NCI-H1105 treated with DMSO at 0.1 percent for 48 hours (cell line): ENCODE measurements at places on chromosomes 12 and 14.

DNA sequence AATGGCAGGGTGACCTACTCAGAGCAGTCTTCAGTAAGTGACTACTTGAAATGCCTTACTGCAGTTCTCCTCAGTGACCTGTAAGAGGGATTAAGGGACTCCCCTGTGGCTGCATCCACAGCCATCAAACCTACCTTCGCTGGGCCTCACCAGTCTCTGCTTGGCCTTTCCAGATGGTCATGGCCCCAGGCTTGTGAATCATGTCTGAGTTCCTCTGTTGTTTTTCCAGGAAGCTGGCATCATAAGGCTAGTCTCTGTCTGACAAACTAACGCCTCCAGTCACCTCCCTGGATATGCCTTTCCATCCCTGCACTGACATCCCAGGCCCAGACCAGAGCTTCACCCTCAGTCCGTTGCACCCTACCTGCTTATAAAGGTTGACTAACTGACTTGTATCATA lies 14.0 kb downstream of the RNASE2 start:
- no peak for DNase-seq

- DNase-seq: peak; percentile 98
Observed at GRCh38 chr12:98635657-98636323, 8.8 kb downstream of the IKBIP start.

GRCh38 chr12:43935581-43935980 lies 99.7 kb downstream of the TMEM117 start:
- no peak for DNase-seq

GRCh38 chr12:28963554-28963953 lies 185.5 kb upstream of the FAR2 start:
- DNase-seq: peak; percentile 2

- peak; percentile 73 for DNase-seq
Observed at GRCh38 chr12:112013601-112014402, 576 bp downstream of the ERP29 start.

- DNase-seq: no peak
Observed at GRCh38 chr12:111453071-111453989, 47.6 kb downstream of the SH2B3 start.

- DNase-seq: no peak
Observed at GRCh38 chr12:105504286-105504685, 173.8 kb downstream of the C12orf75 start.

DNA sequence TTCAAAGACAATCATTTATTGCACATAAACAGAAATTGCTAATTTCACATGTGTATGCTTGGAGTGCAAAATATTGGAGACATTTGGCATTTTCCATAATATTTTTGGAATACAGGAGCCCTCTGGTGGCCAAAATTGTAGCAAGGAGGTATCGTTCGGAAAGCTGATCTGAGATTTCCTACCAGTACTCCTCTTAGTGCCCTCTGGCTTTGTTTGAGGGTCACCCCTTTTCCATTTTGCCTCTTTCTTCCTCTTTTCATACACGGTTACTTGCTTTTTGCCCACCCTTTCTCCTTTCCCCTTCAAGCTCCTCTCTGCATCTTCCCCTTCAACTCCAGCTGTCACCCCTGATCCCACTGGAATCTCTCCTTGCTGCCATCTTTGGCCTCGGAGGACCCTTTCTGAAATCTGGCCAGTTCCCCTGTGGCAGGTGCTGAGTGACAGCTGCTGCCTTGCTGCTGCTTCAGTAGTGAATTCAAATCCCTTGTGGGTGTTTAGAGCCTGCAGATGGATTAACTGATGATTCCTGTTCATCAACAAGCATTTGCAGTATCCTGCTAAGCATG lies 164.6 kb upstream of the PARP11 start:
- peak; percentile 27 for DNase-seq

DNA sequence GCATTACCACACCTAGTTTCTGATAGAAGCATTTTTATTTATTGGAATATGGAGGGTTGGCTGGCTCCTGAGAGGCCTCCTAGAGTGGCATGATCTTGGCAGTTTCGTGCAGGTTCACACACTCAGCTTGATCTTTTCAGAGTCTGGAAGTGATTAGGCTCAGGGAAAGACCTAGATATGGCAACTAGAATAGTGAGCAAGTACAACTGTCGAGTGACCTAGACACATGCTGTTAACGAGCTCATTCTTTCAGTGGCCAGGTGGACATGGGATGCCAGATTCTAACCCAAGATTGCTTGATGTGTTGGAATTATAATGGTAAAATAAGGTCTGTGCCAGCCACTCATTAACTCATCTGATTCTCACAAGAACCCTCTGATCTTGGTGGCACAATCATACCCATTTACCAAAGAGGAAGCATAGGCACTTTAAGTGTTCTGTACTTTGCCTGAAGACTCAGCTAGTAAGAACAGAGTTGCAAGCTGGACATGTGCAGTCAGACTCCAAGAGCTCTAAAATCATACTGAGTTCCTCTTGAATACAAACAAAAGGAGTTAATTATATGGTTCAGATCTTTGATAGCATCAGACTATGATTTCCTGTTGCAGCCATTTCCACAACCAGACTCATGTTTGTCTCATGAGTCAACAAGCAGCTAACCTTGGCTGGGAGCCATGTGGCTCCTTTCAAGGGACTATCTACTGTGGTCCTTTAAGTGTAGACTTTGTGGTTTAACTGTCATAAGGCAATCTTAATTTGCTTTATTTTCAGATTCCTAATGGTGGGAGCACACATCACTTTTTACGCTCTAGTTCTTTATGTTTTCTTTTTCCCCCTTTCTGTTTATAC lies 144.2 kb downstream of the PLEKHA5 start:
- DNase-seq: peak; percentile 98

DNA sequence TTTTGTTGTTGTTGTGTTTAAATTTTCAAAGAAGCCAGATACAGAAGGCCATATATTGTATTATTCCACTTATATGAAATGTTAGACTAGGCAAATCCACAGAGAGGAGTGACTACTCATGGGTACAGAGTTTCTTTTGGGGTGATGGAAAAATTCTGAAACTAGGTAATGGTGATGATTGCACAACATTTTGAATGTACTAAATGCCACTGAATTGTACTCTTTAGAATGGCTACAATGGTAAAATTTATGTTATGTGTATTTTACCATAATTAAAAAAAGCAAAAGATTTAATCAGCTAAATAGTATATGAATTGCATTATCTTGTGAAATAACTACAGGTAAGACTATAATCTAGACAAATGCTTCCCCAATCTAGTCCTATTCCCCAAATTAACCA lies 733.6 kb upstream of the TMEM132C start:
- DNase-seq: no peak

DNA sequence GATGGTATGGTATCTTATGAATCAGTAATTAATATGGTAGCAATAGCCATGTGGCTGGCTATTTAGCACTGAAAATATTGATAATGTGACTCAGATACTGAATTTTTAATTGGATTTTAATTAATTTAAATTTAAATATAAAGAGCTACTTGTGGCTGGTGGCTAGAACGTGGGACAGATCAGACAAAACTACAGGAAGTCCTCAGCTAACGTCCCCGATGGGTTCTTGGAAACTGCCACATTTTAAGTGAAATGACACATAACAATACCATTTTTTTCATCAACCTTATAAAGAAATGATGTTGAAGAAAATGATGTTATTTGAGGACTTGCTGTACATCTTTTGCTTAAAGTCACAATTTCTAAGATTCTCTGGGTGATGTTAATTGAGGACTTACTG lies 138.1 kb upstream of the FLRT2 start:
- no peak for DNase-seq

GRCh38 chr12:66637699-66638301 lies 41.1 kb downstream of the GRIP1 start:
- no peak for DNase-seq

DNA sequence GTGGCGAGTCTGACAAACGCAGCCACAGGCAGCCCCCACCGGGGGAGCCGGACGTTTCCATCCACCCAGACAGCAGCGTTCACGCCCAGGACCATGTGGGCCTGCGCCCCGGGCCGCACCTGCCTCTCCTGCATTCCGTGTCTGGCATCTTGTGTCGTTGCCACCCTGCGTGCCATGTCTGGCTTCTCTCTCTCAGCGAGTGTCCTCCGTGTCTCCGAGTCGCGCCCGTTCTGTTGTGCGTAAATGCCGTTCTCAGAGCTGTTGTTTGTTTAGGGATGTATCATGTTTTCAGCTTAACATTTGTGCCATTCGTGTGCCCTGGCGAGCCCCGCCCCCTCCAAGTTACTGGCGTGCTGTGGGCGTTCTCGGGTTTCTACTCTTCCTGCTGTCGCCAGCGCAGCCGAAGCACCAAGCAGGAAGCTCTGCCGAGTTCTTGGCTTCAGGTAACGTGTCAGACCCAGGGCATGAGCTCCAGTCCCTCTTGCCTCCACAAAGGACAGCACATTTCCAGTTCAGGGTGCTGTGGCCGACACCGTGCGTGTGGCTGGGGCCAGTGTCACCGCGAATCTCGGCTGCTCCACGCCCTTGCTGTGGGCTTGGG lies 34.6 kb downstream of the NOC4L start:
- peak; percentile 48 for DNase-seq

DNA sequence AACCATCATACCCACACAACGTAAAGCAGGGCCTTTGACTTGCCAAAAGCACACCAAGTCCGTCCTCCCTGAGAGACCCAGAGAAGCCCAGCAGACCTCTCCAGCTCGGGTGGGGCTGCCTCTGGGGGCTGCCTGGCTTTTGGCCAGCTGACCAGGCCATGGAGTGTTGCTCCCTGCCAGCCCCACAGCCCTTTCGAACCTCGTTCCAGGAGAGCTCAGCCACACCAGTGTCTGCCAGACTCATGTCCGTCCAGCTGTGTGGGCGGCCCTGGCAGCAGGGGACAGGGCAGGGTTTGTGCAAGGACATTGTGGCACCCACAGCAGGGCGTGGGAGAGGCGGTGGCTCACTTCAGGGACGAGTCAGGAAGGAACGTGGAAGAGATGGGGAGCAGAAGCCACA lies 22.6 kb upstream of the IRF2BPL start:
- no peak for DNase-seq

DNA sequence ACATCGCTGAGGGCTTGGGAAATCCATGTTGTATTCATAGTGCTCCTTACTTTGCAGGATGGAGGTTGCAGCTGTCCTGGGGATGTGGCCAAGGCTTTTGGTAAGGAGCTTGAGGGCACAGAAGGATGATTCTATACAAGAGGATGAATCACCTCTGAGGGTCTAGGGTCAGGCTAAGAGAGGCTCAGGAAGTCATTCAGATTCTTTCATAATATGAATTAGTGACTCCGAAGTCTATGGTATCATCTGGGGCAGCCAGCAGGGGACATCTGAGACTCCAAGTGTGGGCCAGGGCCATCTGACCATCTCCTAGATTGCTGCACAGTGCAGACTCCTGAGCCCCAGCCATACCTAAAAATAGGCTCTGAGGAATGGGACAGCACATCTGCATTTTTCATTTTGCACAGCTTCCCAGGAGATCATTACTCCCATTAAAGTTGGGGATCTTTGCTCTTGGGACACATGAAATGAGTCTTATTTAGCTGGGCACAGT lies 4.8 kb downstream of the GMPR2 start:
- no peak for DNase-seq

DNA sequence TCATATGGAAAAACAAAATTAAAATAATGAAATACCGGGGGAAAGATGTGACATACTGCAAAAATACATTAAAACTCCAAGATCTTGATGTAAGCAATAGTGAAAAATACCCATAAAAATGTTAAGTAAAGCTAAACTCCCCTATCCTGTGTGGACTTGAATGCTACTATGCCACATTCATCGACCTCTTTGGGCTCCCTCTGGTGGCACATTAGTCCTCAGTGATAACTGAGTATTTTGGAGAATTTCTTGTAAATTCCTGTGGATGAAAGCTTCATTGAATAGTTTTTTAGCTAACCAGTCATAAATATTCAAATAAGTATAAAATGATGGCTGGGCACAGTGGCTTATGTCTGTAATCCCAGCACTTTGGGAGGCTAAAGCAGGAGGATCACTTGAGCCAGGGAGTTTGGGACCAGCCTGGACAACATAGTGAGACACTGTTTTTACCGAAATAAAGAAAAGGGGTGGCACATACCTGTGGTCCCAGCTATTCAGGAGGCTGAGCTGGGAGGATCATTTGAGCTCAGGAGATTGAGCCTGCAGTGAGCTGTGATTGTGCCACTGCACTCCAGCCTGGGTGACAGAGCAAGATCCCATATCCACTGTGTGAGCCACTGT lies 42.4 kb upstream of the SGPP1 start:
- DNase-seq: no peak

GRCh38 chr14:20341646-20342045 lies 1.8 kb upstream of the PARP2 start:
- DNase-seq: peak; percentile 10

DNA sequence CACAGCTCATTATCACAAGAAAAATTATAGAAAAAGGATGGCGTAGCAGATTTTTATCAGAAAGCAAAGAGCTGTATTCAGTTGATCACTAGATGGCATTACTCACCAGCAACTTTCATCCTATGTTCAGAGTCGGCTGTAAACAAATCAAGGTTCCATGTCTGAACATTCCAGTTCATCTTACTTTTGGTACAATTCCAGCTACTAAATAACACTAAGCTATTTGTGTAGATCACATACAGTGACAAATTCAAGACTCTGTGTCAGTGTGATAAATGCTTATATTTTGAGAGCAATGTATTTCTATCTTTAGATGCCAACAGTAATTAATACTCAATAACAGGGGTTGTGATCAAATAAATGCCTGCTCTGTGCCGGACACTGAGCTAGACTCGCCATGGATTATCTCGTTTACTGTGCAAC lies 30.1 kb downstream of the NRDE2 start:
- DNase-seq: peak; percentile 65

DNA sequence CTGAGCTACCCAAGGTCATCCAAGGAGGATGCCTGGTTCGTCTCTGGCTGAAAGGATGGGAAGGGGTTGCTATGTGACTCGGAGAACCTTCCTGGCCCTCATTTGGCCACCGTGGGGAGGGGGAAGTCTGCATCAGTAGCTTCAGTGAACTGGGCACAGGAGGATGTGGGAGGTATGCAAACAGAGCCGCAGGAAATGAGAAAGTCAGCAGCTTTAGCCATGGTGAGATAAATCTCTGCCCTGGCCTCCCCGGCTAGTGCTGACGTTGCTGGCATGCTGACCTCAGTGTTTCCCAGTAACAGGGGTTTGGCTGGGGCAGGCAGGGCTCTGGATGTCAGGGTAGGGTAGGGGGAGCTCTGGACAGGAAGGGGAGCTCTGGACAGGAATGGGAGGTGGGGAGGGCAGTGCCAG lies 2.3 kb upstream of the CEBPE start:
- DNase-seq: no peak

- no peak for DNase-seq
Observed at GRCh38 chr12:32821293-32821692, 65.6 kb upstream of the YARS2 start.

DNA sequence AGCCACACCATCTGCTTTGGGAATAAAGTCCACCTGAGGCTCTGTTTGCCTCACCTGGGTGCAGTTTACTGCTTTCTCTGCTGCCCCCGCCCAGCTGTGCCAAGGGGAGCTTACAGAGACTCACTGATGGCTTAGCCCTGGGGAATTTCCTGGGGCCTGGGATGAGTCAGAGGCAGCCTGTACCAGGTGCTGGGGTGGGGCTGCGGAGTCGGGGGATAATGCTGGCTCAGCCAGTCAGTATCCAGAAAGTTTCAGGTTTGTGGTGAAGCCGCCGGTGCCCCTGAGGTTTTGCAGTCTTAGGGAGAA lies 22.3 kb downstream of the PLEKHG3 start:
- no peak for DNase-seq
